Mesangial cell (primary cell): ENCODE measurements at places on chromosomes 12 and 14. TPM values are rescaled to one million over a fixed set of nuclear protein-coding genes. Genes with fewer than 3 reads are reported as not detected.

Gene PTGR2
- total RNA-seq, result 3.9 and 4.7 TPM in 2 replicates

Gene WNT1
- total RNA-seq, result not detected in 2 replicates

Gene ARF6
- 72.2 and 76.8 TPM in 2 replicates for total RNA-seq

Gene PTPRB
- 2.8 and 4.2 TPM in 2 replicates for total RNA-seq

Gene NANOG
- total RNA-seq, result not detected in 2 replicates

Gene SYNDIG1L
- total RNA-seq, result 0.25 TPM in 1 of 2 replicates, not detected in the other

Gene SDSL
- total RNA-seq, result 5.5 and 12.7 TPM in 2 replicates

Gene GPR68
- 0.89 and 0.98 TPM in 2 replicates for total RNA-seq

Gene TBX3
- total RNA-seq, result 3.3 and 4.3 TPM in 2 replicates

Gene ASPG
- under 0.01 TPM in 1 of 2 replicates, not detected in the other for total RNA-seq

Gene TAMALIN
- total RNA-seq, result 0.98 and 5.1 TPM in 2 replicates
